ENCODE measurements at places on chromosomes 5 and 9.

DNA sequence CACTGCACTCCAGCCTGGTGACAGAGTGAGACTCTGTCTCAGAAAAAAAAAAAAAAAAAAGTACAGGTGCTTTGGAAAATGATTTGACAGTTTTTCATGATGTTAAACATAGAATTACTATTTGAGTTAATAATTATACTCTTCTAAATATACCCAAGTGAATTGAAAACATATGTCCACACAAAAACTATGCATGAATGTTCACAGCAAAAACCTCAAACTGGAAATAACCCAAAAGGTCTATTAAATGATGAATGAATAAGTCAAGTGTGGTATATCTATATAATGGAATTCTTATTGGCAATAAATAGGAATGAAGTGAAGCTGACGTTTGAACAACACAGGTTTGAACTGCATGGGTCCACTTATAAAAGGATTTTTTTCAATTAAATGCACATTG is 207.2 kb upstream of the DAB2 start:
- no peak for DNase-seq

- no peak for DNase-seq
Observed at GRCh38 chr5:134523543-134524271, 1.8 kb upstream of the JADE2 start.

DNA sequence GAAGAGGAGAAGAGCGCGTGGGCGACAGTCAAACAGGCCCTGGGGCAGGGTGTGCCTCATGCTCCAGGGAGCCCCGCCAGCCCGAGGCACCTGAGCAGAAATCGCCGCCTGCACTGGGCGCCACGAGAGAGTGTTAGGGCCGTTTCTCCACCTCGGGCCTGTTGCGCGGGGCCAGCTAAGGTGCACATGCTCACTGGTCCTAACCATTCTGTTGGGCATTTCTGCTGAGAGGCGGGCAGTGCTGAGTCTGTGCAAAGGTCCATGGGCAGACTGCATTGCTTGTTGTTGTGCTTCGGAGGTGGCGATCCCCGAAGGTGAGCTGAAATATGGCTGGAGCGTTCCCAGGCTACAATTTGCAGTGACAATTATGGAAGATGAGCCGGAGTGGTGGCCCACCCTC is 367.8 kb upstream of the SPATA31A5 start:
- no peak for DNase-seq

- DNase-seq: no peak
Observed at GRCh38 chr5:88536146-88536545, 267.5 kb upstream of the TMEM161B start.

DNA sequence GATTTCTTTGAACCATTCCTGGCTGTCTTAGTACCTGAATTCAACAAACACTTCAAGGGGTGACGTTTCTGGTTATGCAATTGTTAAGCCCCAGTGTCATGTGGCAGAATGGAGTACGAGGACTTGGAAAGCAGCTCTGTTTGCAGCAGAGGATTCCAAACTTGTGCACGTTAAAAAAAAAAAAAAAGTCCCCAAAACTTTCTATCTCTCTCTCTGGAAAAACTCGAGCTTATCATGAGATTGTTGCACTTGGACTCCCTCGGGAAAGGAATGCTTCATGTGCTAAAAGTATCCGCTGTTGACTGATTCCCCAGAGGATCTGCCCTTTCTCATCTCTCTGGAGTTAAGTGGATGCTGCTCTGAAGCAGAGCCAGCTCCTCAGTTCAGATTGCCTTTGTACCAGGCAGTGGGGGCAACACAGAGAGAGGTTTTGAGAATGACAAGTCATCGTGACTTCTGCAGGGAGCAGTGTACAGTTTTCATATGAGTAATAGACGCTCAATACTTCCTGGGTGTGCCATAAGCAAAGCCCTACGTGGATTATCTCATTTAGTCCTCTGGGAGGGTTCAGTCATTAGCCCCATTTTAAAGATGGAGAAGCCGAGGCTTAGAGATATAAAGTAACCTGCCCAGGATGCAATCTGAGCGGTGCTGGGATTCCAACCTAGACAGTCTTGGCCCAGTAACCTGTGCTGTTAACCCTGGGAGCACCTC is 28.1 kb downstream of the TMOD1 start:
- no peak for DNase-seq

- no peak for DNase-seq
Observed at GRCh38 chr5:12592228-12592627, 688.0 kb upstream of the CTNND2 start.

DNA sequence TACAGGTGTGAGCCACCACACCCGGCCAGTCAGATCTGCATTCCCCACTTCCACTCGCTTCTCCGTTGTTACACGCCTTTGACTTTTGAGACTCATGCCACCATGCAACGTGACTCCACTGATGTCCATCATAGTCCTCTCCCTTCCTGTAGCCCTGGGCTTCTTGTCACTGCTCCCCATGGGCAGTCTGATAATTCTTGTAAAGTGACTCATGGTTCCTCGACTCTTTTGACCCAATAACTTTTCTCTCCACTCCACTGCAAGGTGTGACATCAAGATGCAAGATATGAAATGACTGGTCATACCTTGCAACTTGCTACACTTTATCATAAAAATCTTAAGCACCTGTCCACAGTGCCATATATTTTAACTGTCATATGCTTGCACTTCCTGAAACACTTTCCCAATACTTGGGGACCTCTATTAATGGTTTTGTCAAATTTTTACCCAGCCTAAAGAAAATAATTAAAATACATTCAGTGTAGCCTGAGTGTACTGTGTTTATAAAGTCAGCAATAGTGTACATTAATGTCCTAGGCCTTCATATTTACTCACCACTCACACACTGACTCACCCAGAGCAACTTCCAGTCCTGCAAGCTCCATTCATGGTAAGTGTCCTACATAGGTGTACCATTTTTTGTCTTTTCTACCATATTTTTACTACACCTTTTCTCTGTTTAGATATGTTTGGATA is 18.6 kb upstream of the ANKRD18A start:
- DNase-seq: no peak

DNA sequence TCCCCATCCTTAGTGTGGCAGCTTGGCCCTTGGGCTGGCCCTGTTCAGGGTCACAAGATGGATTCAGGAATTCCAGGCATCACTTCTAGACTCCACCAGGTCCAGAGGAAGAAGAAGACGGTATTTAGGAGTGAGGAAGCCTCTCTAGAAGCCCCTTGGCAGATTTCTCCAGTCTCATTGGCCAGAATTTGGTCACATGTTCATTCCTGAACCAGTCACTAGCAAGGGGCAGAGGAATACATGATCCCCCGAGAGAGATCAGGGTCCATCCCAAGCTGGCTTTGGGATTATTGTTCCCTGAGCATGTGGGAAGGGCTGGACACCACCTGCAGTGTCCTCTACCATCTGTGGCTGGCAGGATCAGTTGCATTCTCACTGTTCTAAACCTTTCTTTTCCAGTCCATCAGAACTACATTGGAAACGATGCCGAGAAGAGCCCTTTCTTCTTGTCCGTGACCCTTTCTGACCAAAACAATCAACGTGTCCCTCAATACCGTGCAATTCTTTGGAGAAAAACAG is 48.5 kb downstream of the GARNL3 start:
- DNase-seq: no peak

GRCh38 chr9:123234853-123235252 is 33.5 kb downstream of the STRBP start:
- DNase-seq: no peak
